ENCODE measurements at places on chromosomes 13 and 19.

GRCh38 chr13:53201454-53202225 is 173.0 kb downstream of the OLFM4 start:
- DNase-seq, result no peak

DNA sequence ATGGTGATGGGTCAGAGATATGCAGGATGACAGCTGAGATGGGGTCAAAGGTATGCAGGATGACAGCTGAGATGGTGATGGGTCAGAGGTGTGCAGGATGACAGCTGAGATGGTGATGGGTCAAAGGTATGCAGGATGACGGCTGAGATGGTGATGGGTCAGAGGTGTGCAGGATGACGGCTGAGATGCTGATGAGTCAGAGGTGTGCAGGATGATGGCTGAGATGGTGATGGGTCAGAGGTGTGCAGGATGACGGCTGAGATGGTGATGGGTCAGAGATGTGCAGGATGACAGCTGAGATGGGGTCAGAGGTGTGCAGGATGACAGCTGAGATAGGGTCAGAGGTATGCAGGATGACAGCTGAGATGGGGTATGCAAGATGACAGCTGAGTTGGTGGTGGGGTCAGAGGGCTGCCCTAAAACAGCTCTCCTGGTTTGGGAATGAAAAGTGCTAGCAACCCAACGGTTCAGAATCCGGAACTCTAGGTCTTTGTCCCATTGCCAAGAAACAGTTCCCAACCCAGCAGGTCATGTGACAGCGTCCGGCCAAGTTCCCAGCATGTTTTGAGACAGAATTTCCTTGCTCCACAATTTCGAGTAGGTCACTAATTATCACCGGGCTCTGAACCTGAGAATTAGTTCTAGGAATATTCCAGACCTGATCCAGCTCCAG is 3.2 kb downstream of the SELENOW start:
- DNase-seq, result no peak

- DNase-seq, result no peak
Measured at GRCh38 chr13:39406688-39407087, 196.3 kb downstream of the LHFPL6 start.

GRCh38 chr13:58500938-58501337 is 869.4 kb downstream of the PCDH17 start:
- no peak for DNase-seq

DNA sequence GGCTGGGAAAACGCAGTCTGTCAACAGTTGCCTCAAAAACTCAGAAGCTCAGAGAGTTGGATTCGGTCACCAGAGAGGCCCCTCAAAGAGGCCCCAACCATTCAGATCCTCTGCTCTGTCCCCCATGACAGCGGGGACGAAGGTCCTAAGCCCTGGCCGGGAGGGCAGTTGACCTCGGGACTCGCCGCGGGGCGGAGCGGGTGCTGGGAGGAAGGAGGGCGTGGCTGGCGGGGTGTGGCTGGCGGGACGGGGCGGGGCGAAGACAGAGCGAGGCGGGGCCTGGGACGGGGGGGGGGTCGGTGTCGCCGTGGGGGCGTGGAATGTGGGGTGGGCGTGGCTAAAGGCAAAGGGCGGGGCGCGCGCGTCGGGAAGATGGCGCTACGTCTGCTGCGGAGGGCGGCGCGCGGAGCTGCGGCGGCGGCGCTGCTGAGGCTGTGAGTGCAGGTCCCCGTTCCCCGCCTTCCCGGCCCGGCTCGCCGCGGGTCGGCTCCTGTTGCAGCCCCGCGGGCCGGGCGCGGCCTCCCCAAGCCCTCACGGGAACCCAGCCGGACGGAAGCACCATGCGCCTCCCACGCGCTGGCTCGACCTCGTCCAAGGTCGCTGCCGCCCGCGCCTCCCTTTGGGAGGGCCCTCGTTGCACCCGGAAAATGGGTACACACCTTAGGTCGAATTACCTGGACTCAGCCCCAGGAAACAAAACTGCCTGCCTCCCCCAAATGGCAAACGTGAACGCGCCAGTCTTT is 105.2 kb downstream of the TM9SF2 start:
- peak; percentile 94 for DNase-seq

GRCh38 chr19:5074407-5074806 is 105.5 kb downstream of the KDM4B start:
- no peak for DNase-seq

- DNase-seq, result no peak
Measured at GRCh38 chr19:9043524-9043923, 33.3 kb upstream of the MUC16 start.

DNA sequence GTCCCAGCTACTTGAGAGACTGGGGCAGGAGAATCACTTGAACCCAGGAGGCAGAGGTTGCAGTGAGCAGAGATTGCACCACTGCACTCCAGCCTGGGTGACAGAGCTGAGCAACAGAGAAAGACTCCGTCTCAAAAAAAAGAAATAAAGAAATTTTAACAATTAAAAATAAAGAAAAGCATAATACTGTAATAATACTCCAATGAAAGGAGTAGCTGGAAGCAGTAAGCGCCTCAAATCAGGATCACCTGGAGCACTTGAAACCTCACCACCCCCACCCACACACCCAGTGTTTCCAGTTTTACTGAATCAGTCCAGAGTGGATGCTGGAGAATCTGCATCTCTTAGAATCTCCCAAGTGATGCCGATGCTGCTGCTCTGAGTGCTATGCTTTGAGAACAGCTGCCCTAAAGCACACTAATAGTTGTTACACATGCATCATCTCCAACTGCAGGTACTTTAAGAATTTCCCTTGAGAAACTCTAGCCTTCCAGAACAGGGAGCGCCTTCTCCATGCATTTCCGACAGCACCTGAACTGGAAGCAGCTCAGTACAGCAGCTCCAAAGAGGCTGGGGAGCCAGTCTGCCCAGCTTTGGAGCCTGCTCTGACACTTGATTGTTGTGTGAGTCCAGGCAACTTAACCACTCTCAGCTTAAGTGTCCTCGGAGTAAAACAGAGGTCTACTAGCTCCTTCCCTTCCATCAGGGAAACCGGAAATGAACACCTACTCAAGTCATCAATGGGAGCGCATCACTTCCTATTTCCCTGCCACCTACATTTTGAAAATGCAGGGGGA is 2.9 kb downstream of the ABCC4 start:
- DNase-seq, result no peak

DNA sequence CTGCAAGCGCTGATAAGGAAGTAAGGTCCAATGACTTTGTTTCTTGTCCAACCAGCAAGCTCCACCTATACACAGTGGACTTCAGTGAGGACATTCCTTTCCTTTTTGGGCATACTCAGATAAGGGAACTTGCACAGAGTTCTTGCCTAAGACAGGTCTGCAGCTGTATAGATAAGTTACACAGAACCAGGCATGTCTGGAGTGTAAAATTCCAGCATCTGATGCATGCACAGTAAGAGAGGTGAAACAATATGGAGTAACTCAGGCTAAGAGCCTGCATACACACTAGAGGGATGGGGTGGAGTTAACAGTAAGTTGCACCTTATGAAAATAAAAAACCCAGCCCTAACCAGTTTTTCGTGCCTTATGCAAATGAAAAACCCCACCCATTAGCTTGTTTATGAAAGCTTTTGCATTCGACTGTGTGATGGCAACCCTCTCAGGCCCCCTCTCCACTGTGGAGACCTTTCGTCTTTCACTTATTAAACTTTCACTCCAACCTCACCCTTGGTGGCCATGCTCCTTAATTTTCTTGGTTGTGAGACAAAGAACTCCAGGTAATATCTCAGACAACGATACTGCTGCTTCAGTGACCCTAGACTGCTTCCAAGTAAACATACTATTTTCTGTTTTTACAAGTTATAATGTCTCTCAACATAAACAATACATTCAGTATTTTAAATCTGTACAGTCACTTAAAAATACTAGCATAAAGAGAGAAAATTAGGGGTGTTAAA is 2859.0 kb upstream of the PCDH20 start:
- DNase-seq, result no peak

DNA sequence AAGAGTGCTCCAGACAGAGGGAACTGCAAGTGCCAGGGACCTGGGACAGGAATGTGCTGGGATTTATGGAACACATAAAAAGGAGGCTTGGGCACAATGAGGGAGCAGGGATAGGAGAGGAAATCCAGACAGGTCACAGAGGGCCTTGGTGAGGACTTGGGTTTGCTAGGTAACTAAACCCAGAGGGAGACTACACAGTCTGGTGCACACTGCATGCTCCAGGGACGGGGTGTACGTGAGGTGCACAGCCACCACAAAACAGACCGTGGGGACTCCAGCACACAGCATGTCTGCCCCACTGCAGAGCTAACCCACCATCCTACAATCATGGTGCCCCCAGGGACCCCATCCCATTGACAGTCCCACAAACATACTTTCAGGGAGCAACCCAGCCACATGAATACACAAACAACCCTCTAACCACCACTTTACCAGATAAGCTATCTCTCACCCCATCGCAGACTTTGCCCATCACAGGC is 5.5 kb upstream of the ZFP36 start:
- no peak for DNase-seq

DNA sequence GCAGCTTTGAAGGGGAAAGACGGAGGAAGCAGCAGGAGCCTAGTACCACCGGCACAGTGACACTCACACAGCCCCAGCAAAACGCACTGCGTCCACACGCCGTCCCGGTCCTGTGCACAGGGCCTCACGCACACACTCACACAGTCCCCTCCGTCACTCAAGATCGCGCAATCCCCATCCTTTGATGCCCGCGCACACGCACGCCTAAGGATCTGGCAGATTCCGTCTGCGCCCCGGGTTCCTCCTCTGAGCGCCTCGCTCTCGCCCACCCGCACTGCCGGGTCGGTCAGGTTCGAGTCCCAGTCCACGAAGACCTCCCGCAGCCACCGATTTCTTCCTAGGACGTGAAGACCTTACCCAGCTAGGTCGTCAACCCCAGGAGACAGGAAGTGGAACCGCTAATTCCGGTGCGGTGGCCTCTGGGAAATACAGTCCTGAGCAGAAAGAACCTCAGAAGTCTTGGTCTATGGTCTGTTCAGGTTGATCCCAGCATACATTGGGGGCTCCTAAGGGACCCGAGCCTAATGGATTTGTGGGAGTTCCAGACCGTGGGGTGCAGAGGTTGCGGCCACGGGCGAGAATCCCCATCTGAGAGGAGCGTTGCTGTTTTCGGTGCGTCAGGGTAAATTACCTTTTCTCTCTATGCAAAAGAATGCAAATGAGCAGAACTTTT is at the start of gene ZNF780B:
Gene ZNF780B, minus strand, starts transcription at position 400 of the 673 bp plus-strand sequence. CDS start 5,899 bp downstream, outside the sequence.
- peak; percentile 62 for DNase-seq

- DNase-seq, result no peak
Measured at GRCh38 chr19:44142059-44142433, 692 bp downstream of the ZNF234 start.

- DNase-seq, result no peak
Measured at GRCh38 chr13:88925954-88926353, 1254.8 kb downstream of the SLITRK5 start.

DNA sequence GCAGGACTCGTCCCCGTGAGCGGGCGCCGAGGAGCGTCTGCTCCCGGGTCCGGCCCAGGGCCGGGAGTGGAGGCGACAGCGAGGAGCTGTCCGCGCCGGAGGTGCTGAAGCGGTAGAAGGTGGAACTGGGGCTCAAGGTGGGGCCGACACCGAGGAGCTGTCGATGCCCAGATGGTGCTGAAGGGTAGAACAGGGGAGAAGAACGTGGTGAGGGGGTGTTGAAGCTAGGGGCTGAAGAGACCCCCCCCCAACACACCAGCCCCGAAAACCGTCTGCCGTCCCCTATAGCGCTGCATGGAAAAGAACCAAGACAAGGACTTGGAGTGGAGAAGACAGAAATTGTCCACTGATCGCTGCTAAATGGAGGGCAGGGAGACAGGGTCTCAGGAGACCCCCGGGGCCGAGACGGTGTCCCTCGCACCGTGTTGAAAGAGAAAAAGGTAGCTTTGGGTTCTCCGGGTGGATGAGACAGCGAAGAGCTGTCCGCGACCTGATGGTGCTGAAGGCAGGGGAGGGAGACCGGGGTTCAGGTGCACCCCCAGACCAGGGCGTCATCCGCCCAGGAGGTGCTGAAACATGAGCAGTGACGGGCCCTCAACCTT is 7.1 kb upstream of the PDE4C start:
- peak; percentile 43 for DNase-seq

GRCh38 chr19:38107129-38107528 is 116.9 kb downstream of the DPF1 start:
- DNase-seq, result no peak

DNA sequence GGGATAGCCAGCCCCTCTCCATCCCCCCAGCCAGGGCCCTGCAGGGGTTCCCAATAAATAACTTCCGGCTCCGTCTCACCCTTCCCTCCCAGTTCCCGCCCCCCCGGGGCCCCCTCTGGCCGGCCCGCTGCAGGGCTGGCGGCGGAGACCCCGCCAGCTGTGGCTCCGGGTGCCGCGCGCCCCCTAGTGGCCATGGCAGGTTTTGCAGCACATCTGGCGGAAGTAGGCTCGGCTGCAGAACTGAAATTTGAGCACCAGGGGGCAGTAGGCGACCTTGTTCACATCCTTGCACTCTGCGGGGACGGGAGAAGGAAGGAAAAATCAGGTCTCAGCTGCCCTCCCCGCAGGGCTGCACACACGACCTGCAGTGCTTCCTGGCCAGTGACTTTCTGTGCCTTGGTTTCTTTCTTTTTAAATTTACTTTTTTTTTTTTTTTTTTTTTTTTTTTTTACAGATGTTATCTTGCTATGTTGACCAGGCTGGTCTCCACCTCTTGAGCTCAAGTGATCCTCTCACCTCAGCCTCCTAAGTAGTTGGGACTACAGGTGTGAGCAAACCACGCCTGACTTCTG is 3.6 kb upstream of the MYO1F start:
- peak; percentile 89 for DNase-seq

DNA sequence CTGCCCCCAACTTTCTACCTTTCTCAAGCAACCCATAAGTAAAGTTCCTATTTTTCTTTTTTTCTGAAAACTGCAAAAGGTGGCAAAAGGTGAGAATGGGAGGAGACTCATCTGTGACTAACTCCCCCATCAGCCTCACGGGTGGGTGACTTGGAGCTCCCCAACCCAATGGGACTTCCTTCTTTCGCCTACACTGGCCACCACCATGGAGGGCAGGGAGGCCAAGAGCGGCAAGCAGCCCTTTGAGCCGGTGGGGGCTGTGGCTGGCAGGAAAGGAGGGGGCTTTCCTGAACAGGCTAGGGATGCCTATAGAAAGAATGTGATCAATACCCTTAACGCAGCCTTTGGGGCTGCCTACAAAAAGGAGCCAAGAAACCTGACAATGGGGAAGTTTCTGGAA is 16.5 kb downstream of the IRS2 start:
- no peak for DNase-seq

GRCh38 chr13:98912846-98913245 is 65.0 kb downstream of the DOCK9 start:
- DNase-seq, result no peak

GRCh38 chr13:48624016-48624415 is 29.7 kb upstream of the CYSLTR2 start:
- DNase-seq, result no peak

- DNase-seq, result no peak
Measured at GRCh38 chr13:99331881-99332293, 24.7 kb upstream of the GPR183 start.

- DNase-seq, result no peak
Measured at GRCh38 chr13:84870190-84870589, 929.0 kb downstream of the SLITRK6 start.

GRCh38 chr19:41339936-41340335 is 13.8 kb downstream of the TGFB1 start:
- no peak for DNase-seq

DNA sequence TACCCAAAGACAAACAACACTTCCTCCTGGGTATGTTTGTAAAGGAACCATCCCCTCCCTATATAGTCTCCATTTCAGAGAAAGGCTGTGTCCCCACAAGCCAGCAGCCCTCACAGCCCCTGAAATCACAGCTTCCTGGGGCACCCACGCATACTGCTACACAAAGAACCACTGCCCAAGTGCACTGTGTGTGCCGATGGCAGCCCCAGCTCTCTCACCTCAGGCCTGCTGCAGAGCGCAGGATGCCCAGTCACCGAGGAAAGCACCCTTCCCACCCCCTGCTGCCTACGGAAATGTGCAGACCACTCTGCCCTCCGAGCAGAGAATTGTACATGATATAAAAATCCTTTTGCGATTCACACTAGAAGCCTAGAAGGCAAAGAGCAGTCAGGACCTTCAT is 39.4 kb downstream of the SOHLH2 start:
- DNase-seq, result no peak
